ENCODE measurements at places on chromosomes 7 and 10.

DNA sequence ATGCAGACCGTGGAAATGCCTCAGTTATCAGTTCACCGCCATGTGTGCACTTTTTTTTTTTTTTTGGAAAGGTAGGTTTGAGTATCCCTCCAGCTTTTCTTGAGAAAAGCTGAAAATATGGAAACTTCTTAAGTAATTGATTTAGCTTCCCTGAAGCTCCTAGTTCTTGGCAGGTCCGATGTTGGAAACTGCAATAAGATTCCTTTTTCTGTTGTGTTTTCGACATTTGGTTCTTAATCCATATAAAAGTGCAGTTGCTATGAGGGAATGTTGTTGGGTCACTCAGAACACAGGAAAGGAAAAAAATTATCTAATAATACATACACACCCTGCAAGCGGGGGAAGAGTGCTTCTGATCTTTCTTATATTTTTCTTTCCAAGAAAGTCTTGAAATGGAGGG is 665.2 kb downstream of the INHBA start:
- DNase-seq: no peak

DNA sequence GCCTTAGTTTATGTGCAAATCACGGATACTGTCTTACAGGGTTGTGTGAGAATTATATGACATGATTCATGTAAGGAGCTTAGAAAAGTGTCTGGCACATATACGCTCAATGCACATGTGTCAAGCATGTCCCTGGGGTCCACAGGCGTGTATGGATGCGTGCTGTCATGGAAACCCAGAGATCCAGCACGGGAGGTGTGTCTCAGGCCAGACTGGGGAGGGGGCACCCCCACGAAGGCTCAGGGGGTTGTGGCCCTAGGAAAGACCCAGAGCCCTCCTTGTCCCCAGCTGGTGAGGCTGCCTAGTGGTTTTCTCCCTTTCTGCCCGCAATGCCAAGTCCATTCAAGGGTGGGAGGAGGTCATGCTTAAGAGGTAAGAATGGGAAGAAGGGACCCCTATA is 9.1 kb downstream of the BTBD16 start:
- DNase-seq: no peak

GRCh38 chr7:143410521-143411004 is 1.9 kb upstream of the EPHA1 start:
- peak; percentile 58 for DNase-seq

- DNase-seq: peak; percentile 8
Observed at GRCh38 chr7:2157473-2158279, 75.1 kb downstream of the MAD1L1 start.

DNA sequence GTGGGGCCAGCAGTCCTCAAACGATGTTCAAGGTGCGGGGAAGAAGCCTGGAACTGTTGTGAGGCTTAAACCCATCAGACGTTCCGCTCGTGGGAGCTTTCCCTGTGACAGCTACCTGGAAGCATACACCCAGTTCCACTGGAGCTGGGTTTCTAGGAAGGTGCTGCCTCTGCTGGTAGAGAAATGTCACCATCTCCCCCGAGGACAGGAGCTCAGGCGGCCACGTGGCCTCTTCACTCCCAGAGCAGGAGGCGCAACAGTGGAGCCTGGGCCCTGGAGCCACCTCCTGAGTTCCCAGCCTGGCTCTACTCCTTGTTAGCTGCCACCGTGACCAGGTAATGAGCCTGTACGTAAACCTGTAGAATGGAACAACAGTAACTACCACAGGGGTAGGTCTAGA is 156.1 kb downstream of the ADARB2 start:
- no peak for DNase-seq

- no peak for DNase-seq
Observed at GRCh38 chr10:81722399-81722798, 152.6 kb upstream of the NRG3 start.

DNA sequence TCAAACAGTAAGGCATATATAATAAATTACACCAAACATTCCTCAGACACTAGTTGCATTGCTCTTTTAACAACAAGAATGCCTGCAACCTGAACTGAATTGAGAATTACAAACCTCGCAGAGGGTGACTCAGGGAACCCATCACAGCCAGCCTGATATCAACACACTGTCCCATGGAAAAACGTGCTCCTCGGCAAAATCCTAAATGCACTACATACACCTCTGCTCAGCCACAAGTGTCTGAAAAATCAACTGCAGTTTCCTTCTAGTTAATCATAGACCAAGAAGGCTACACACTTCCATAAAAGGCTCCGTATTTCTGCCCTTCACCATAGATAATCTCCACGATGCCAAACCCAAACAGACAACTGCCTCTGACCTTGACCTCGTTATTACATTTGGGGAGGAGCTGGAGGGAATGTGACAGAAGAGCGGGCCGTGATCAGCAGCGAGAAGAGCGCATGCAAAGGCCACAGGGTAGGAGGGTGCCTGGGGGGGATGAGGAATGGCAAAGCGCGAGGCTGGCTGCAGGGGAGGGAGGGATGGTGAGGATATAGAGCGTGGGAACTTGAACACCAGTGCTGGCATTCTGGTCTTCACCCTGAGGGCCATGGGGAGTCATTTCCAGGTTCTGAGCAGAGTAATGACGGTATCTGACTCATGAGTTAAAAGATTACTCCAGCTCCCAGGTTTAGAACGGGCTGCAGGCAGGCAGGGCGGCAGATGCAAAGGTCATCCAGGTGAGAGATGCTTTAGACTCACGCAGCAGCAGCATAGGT is 201.9 kb upstream of the FRMD4A start:
- no peak for DNase-seq

DNA sequence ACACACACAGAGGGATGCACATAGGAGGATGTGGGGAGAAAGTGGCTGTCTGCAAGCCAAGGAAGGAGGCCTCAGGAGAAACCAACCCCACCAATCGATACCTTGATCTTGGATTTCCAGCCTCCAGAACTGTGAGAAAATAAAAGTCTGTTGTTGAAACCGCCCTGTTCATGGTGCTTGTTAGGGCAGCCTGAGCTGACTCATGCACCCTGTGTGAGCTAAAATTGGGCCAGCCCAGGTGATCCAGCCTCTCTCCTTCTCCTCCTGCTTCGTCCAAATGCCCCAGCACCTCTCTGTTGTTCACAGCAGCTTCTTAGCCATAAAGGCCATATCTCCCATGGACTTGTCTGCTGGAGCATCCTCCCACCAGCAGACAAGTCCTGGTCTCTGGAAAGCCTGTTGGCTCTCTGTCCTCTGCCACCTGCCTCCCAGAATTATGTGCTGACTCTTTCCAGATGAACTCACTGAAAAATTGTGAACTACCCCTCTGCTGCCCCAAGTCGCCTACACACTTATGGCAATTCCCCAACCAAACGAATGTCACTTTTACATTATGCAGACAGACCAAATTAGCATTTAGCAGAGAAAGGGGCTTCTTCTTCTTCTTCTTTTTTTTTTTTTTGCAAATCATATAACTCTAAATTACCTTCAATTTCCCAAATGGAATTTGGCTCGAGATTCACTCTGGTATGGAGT is 30.2 kb upstream of the CARD11 start:
- no peak for DNase-seq

GRCh38 chr10:44607116-44607515 is 222.2 kb upstream of the CXCL12 start:
- no peak for DNase-seq

- DNase-seq: no peak
Observed at GRCh38 chr10:37566332-37566731, 291.1 kb downstream of the ZNF248 start.

DNA sequence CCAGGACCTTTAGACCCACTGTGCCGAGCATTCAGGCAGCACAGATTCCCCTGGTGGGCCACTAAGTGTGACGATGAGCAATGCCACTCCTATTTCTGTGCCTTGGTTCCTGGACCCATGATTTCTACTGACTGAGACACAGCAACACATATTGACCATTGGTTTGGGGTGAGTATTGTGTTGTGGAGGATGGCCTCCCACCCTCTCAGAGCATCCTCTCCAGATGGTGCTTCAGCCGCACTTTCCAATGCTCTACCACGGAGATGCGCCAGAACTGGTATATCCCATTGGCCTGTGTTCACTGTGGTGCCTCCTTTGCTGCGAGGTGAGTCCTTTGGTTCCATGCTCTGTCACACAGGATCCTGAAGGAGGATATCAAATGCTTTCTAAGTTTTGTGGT is 10.1 kb upstream of the GDF10 start:
- no peak for DNase-seq

- DNase-seq: no peak
Observed at GRCh38 chr7:69762821-69763352, 164.6 kb downstream of the AUTS2 start.

DNA sequence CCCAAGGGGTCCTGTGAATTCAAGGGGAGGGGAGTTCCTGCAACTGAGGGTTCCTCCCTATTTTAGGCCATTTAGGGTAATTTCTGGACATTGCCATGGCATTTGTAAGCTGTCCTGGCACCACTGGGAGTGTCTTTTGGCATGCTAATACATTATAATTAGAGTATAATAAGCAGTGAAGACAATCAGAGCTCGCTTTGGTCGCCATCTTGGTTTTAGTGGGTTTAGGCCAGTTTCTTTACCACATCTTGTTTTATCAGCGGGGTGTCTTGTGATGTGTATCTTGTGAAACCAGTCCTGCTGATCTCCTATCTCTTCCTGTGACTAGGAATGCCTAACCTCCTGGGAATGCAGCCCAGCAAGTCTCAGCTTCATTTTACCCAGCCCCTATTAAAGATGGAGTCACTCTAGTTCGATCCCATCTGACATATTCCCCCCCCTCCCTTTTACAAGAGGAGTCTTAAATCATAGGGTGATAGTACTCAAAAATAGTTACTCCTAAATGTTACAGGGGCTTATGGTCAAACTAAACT is 43.2 kb downstream of the SVOPL start:
- DNase-seq: no peak

DNA sequence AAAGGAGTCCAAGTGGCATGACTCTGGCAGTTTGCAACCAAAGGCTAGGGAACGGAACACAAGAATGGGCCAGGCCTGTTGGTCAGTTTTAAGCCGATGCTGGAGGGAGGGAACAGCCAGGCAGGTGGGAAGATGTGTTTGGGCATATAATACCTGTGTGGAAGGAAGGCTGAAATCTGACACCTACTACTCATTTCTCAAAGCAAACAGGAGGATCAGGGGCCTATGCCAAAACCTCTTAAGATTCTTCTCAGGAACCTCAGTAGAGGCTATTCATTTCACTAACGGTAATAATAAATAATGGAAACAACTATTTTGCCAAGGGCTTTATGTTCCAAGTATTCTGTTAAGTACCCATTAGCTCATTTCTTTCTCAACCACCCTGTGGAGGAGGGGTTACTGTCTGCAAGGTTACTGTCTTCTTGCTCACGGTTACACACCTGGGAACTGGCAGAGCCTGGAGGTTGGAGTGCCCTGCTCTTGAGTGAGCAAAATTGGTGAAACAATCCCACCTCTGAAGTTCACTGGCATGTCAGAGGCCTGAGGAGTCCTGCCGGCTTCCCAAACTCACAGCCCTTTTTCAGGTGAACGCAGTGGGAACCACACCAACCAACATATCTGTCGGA is 35.5 kb downstream of the GOT1 start:
- no peak for DNase-seq

DNA sequence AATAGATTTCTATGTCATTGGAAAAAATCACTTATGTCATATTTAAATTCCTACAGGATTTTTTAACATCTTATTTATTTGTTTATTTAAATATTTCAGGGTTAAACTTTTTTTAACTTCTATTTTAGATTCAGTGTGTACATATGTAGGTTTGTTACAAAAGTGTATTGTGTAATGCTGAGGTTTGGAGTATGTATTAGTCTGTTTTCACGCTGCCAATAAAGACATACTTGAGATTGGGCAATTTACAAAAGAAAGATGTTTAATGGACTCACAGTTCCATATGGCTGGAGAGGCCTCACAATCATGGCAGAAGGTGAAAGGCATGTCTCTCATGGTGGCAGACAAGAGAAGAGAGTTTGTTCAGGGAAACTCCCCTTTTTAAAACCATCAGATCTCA is 65.4 kb downstream of the MGAM2 start:
- DNase-seq: no peak

DNA sequence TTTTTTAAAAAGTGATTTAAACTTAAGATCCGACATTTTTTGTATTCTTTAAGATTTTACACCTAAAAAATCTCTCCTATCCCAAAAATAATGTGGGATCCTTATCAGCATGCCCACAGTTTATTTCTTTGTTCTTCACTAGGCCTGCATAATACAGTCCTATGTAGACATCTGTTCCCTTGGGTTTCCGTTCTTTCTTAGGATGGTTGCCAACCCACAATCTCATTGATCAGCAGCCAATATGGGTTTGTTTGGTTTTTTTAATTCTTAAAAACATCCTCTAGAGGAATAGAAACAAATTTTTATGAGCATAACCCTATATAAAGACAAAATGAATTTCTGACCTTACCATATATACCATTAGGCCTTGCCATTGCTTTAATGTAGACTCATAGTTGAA is 8.4 kb upstream of the HBP1 start:
- DNase-seq: no peak

GRCh38 chr7:134293002-134293740 is 23.6 kb downstream of the SLC35B4 start:
- no peak for DNase-seq

- DNase-seq: no peak
Observed at GRCh38 chr10:26655746-26656145, 41.8 kb upstream of the PDSS1 start.

DNA sequence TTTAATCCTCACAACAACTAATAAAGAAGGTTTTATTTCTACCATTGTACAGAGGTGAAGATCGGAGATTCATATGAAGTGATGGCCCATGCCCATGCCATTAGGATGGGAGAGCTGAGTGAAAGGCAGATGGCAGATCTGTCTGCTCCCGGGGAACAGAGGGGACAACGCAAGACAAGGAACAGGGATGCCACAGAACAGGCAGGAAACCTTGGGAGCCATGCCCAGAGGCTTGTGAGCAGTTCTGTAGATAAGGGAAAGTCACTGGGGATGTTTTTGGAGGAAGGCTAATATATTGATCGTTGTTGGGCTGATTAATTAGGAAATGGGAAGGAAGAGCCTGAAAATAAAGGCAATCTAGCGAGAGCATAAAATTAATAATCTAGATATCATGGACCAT is 73.1 kb upstream of the ITGB1 start:
- no peak for DNase-seq

DNA sequence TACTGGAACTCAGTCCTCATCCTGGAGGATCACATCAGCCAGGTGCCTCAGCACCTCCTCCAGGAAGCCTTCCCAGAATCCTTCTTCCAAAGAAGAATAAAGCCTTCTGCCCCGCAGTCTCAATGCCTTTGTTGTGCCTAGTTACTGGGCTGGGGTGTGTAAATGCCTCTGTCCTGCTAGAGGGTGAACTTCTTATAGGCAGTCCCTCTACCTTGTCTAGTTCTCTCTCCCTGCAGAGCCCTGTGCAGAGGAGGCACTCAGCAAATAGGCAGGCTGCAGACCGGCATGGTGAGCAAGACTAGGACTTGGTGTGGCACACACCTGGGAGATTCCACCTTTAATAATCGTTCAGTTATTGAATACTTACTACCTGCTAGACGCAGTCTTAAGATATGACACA is 104.7 kb upstream of the PCBD1 start:
- no peak for DNase-seq

- DNase-seq: no peak
Observed at GRCh38 chr7:17447728-17448478, 149.5 kb downstream of the AHR start.

GRCh38 chr10:75465450-75465827 is 34.0 kb downstream of the LRMDA start:
- no peak for DNase-seq

- no peak for DNase-seq
Observed at GRCh38 chr7:1942243-1942940, 272.3 kb downstream of the ELFN1 start.
